ENCODE measurements at places on chromosomes 16 and 17. TPM values are rescaled to one million over a fixed set of nuclear protein-coding genes. Genes with fewer than 3 reads are reported as not detected.

ABCA3 gene
- total RNA-seq, result 21.9 TPM

ATAD5 gene
- total RNA-seq, result 3.9 TPM

GUCY2D gene
- total RNA-seq, result 0.46 TPM

PRR11 gene
- total RNA-seq, result 55.7 TPM

SLC16A6 gene
- total RNA-seq, result 0.31 TPM

RHOT2 gene
- 64.8 TPM for total RNA-seq

TMEM106A gene
- total RNA-seq, result 1.1 TPM

ATP2A1 gene
- 5.2 TPM for total RNA-seq

KRT23 gene
- total RNA-seq, result 0.12 TPM

AANAT gene
- total RNA-seq, result 0.36 TPM

CFAP97D1 gene
- 0.01 TPM for total RNA-seq

CNTD1 gene
- 0.03 TPM for total RNA-seq

CPNE7 gene
- 75.3 TPM for total RNA-seq

ABHD15 gene
- total RNA-seq, result 27.4 TPM

GAST gene
- not detected for total RNA-seq

CLEC18C gene
- 0.08 TPM for total RNA-seq

MED1 gene
- 27.5 TPM for total RNA-seq

TBX6 gene
- total RNA-seq, result 0.31 TPM

HOXB1 gene
- not detected for total RNA-seq

ZMYND15 gene
- 0.40 TPM for total RNA-seq

KDM6B gene
- total RNA-seq, result 15.7 TPM

Data from A549 treated with AZD2906 at 1 μM for 4 hours (cell line).